ENCODE measurements at places on chromosomes 16 and 17.

DNA sequence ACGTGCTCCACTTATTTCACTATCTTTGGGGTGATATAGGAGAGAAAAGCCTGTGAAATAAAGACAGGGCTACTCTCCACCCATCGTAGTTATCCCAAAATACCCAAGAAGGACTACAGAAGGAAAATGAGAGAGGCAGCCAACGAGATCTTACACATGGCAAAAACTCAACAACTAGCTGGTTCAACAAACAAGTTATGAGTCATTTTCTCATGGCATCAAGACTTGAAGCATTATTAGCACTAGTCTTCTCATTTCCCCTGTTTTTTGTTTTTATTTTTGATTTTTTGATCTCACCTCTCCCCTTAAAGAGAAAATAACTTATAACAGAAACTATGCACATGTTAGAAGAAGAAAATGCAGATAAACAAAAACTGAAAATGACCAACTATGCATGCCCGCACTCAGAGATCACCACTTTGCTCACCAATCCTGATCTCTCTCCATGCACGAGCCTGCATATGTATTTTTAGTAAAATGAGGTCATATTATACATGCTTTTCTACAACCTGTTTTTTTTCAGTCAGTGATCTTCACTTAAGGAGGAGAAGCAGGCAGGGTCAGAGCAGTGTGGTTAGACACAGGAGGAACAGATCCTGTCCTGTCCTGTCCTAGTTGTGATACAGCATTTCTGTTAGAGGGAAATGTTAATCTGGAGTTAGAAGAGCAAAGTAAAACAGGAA lies 22.8 kb downstream of the FAM117A start:
- no peak for DNase-seq

DNA sequence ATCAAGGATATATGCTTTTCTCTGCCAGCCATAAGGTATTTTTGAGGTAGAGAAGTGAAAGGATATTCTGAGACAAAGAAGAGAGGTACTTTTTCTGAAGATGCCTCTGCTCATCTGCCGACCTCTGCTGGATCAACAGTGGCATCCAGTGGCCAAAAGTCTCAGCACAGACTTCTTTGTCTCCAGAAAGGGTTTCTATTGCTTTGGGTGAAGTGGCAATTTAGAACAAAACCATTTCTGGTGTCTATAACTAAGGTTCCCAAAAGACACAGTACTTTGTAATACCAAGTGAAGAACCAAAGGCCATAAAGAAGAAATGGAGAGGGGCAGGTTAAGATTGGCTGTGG lies 155.2 kb upstream of the C17orf78 start:
- no peak for DNase-seq

DNA sequence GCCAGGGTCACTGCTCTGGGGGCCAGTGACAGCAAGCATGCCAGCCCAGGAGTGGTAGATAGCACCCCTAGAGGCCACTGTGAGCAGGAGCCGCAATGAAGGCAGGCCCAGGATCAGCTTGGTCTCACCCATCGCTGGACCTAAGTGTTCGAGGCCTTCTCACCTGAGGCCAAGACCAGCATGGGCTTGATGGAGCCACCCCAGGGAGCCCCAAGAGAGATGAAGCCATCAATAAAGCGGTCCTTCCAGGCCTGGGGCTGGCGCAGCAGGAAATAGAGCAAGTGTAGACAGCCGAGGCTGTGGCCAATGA lies 1.8 kb downstream of the LCAT start:
- no peak for DNase-seq

- no peak for DNase-seq
Measured at GRCh38 chr17:73591296-73592078, 52.8 kb downstream of the SDK2 start.

DNA sequence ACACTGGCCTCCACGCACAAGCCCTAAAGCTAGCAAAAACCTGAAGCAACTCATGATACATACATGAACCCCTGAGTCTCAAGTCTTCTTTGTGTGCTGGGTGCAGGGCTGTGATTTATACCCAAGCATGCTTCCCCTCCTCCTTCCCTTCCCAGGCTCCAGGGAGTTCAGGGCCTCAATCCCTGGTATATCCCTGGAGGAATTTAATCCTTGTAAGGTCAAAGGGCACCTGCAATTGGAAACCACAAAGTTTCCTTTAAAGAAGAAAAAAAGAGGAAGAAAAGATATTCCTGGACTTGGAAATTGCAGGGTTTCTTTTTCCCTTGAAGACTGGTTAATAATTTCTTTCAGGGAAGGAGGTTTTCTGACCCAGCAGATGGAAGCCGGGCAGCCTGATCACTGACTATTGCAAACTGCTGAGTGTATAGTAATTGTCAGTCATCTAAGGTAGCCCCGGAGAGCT lies 182.3 kb downstream of the AATF start:
- no peak for DNase-seq

GRCh38 chr16:48123104-48123788 lies 32.5 kb downstream of the ABCC12 start:
- DNase-seq: no peak

GRCh38 chr16:3363793-3364192 lies 8.1 kb downstream of the OR2C1 start:
- DNase-seq: no peak

DNA sequence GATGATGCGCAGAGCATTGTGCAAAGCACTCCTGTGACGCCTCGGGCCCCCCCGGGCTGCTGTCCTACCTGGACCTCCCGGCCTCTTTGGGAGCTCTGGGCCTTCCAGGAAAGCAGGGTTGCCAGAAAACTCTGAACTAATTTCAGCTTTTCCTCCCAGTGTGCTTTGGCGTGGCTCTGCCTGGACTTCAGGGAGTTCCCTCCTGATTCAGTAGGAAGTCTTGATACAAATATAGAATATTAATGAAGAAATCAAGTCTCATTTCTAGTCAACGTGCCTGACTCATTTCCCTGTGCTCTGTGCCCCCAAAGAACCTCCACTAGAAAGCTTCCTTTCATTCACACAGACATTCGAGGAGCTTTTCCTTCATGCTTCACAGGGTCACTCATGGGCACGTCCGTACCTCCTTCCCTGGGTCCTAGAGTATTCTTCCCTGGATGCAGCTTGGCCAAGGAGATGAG lies 84.0 kb upstream of the NOL11 start:
- no peak for DNase-seq

- DNase-seq: no peak
Measured at GRCh38 chr17:33285413-33285812, 7.7 kb downstream of the ASIC2 start.

DNA sequence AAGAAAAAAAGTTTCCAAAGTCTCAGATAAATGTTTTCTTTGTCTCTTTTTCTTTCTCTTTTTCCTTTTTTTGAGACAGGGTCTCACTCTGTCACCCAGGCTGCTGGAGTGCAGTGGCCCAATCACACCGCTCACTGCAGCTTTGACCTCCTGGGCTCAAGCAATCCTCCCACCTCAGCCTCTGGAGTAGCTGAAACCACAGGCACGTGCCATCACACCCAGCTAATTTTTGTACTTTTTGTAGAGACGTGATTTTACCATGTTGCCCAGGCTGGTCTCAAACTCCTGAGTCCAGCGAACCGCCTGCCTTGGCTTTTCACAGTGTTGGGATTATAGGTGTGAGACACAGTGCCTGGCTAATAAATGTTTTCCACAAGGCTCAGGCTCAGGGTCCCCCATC lies 53.3 kb upstream of the KSR1 start:
- DNase-seq: no peak

GRCh38 chr17:71631483-71631882 lies 489.3 kb upstream of the SOX9 start:
- DNase-seq: no peak
